ENCODE measurements at places on chromosomes 7 and 10.

- no peak for DNase-seq
Observed at GRCh38 chr10:132408823-132409666, 12.0 kb downstream of the PWWP2B start.

DNA sequence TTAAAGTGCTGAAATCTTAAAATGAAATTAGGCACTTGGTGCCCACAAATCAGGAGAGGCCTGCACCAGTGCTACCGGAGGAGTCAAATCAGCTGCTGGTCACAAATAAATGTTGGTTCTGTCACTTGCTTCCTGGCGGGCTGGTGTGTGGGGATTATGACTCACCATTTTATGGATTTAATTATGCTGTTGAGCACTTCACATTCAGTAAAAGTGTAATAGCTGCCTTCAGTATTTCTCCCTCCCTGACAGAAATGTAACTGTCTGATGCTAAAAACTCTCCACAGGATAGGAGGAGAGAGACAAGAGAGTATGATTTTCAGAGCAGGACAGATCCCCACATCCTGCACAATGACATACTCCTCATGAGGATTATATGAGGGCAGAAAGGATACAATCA is 186.0 kb downstream of the JAZF1 start:
- peak; percentile 48 for DNase-seq

DNA sequence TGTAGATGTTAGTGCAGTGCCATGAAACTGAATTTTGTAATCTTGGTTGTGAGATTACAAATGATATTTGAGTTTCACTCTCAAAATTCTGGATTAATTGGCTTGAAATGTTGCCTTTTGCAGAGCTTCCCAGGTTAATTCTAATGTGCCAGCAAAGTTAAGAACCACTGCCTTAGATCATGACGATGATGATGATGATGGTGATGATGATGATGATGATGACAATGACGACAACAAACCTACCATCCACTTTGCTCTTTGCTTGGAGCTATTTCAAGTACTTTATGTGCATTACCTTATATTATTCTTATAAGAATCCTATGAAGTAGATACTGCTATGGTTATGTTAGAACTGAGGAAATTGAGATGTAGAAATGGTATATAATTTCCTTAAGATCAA is 261.6 kb downstream of the CNTNAP2 start:
- DNase-seq: no peak

- DNase-seq: no peak
Observed at GRCh38 chr7:6640246-6640721, 3.2 kb downstream of the ZNF316 start.

DNA sequence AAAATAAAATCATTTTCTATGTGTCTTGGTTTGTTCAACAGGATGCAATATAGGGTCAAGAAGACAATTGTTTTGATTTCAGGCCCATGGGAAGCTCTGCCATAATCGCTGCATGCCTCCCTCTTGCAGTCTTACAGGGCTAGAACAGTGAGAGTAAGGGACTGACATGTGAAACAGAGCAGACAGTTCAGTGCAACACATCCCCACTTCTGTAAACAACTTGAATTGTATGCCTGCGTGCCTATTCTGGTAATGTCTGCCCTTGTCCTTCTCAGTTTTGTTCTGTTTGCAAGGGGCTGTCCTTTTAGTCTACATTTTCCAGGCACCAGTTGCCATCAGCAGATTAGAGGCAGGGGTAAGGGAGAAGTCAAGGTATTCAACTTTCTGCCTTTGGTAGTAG is 34.8 kb upstream of the GPR37 start:
- no peak for DNase-seq

DNA sequence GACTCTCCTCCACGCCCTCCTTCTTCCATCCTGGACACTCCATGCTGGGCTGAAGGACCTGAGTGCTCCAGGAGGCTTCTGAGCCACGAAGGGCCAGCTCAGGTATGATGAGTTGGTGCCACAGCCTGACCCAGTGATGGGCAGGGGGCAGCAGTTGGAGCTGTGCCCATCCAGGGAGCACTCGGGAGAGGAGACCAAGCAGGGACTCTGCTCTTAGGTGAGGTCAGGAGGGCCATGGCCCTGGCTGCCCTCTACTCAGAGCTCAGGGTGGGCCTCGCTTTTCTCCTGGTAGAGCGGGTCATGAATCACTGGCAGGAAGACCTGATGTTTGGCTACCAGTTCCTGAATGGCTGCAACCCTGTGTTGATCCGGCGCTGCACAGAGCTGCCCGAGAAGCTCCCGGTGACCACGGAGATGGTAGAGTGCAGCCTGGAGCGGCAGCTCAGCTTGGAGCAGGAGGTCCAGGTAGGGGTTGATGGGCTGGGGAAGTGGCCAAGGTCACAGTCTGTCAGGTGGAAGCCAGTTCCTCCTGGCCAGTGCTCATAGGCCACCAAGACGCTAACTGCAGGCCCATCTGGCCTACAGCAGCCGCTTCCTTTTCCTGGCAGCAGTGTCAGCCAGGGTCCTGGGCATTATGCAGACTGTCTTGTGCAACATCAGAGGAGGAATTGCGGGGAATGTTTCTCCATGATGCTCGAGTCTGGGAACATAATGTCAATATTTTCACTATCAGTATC is 50.8 kb downstream of the ALOX5 start:
- no peak for DNase-seq

GRCh38 chr7:20306180-20306946 is 24.3 kb upstream of the ITGB8 start:
- DNase-seq: no peak

DNA sequence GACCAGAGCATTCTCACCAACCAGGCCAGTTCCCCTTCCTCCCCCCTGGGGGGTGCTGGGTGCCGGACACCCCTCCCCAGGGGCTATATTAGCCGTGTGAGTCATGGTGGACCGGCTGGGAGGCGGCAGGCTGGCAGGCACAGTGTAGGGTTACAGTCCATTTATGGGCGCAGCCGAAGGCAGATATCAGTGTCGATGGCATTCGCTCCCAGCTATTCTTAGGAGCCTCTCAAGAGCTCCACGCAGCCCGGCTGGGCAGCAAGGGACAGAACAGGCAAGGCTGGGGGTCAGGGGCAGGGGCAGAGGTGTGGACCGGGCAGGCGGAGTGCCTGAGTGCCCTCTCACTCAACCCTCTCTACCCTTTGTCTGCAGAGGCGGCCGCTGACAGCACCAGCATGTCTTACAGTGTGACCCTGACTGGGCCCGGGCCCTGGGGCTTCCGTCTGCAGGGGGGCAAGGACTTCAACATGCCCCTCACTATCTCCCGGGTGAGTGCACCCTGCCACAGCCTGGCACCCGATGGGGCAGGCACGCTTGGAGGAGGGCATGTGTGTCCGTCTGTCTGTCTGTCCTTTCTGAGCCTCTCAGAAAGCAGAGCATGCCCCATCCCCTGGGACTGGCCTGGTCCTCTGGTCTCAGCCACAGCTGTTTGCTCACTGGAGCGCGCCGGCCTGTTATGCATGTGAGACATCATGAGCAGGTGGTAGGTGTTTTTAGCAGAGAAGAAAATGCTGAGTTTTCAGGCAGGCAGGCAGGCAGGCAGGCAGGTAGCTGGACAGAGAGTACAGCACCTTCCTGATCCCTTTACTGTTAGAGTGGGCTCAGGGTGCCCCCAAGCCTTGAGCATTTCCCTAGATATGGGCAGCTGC is at the start of gene LDB3:
Gene LDB3, plus strand, starts transcription at position 215 of the 869 bp plus-strand sequence. Its CDS starts 181 bp downstream, at position 396.
- DNase-seq: peak; percentile 56

DNA sequence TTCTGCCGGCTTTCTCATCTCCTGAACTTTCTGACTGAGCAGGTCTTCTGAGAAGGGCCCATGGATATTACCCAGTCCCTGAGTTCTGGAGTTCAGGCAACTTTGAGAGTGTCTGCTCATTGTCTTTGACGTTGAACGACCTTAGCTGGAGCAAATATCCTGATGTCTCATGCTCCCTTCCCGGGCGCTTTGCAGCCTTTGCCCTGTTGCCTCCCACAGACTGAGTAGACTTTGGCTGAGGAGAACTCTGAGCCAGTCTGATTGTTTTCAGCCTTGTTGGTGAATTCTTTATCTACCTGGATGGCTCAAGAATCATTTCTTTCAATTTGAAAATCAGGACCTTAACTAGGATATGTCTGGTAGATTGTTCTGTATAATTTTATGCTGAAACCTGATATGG is 353.7 kb downstream of the GLRX3 start:
- no peak for DNase-seq

DNA sequence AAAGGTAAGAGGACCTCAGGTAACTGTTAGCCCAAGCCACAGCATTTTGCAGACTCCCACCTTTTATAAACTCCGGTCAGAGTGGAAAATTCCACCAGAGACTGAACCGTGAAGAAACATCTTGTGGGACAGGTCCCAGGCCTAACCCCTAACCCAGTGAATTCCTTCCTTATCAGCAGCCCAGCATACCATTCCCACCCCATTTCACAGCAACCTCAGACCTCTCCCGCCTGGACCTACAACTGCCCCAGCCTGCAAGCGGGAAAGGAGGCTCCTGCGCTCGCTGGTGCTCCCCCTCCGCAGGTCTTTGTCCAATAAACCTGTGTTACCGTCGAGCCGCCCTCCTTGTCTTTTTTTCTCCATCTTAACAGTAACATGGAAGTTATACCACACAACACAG is 736.6 kb downstream of the MAGI2 start:
- DNase-seq: no peak

GRCh38 chr10:28681928-28682750 is 4.8 kb downstream of the BAMBI start:
- no peak for DNase-seq

- no peak for DNase-seq
Observed at GRCh38 chr7:90599892-90600555, 3.9 kb downstream of the CDK14 start.

GRCh38 chr10:129046065-129046681 is 420.9 kb upstream of the MGMT start:
- DNase-seq: no peak

DNA sequence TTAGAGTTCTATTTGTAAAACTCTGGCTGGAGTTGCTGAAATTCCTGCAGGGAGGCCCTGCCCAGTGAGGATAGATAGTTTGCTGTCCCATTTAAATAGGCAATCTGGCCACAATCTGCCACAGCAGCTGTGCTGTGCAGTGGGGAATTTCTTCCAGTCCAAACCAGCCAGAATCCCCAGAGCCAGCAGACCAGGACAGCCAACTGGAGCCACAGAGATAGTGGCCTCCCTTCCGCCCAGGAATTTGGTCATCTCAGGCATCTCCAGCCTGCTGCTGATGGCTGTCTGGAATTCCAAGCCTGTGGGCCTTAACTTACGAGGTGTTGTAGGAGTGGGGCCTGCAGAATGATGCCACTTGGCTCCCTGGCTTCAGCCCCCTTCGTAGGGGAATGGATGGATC is 643.4 kb downstream of the DNAJB9 start:
- no peak for DNase-seq

GRCh38 chr10:117964536-117964935 is 82.2 kb downstream of the RAB11FIP2 start:
- no peak for DNase-seq

GRCh38 chr7:69622014-69622835 is 23.9 kb downstream of the AUTS2 start:
- DNase-seq: no peak

- no peak for DNase-seq
Observed at GRCh38 chr7:90412458-90413184, 9.4 kb downstream of the CLDN12 start.

- peak; percentile 1 for DNase-seq
Observed at GRCh38 chr10:15744217-15744865, 24.6 kb upstream of the ITGA8 start.

DNA sequence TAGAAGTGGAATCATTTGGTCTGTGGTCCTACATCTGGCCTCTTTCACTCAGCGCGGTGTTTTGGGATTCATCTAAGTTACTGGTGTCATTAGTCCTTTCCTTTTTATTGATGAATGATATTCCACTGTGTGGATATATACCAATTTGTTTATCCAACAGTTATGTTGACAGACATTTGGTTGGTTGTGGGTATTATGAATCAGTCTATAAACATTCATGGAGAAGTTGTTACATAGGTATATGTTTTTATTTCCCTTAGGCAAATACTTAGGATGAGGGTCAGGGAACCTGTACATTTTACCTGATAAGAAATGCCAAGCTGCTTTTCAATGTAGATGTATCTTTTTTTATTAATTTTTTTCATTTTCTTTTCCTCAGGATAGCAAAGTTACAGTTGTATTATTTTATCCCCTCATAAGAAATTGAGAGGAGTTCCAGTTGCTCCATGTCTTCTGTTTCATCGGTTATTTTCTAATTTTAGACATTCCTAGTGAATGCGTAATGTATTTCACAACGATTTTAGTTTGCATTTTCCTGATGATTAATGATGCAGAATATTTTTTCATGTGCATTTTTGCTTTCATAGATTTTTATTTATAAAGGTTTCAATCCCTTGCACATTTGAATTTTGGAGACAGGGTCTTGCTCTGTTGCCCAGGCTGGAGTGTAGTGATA is 203.8 kb upstream of the SH2B2 start:
- no peak for DNase-seq

- DNase-seq: no peak
Observed at GRCh38 chr7:143435266-143435665, 8.0 kb upstream of the TAS2R60 start.

DNA sequence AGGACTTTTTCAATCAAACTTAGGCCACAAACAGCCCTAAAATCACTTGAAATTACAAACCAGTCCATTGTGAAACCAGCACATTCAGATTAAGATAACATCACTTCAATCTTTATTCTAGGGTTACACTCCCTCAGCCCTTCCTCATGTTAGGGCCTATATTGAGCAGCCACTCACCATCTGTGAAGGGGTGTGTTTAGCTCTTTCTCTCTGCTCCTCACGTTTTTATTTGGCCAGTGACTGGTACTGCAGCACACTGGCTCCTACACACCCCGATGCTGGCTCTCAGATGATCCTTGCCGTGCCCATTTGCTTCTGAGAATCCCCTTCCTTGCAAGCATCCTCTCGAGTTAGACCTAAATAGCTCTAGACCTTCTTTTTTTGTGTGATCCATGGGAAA is 604.5 kb downstream of the INHBA start:
- DNase-seq: no peak

GRCh38 chr10:5090551-5090950 is 3.7 kb upstream of the AKR1C3 start:
- DNase-seq: no peak
